ENCODE measurements at places on chromosomes 7 and 10. TPM values are rescaled to one million over a fixed set of nuclear protein-coding genes. Genes with fewer than 3 reads are reported as not detected.
A peak's percentile ranks its signal among the peaks of the same experiment; 100 is the strongest.

- peak overlapping the region; percentile 48 for H3K27ac ChIP-seq
- H3K27me3 ChIP-seq: no peaks in the 10 kb centered on the region
- H3K4me1 ChIP-seq: peaks cover 22% of the 10 kb centered on the region
- peaks cover 15% of the 10 kb centered on the region for H3K36me3 ChIP-seq
- peak overlapping the region; percentile 31 for H3K4me3 ChIP-seq
These were observed 208.9 kb downstream of the TAX1BP1 start for GRCh38 chr7:27948861-27949260.

DNA sequence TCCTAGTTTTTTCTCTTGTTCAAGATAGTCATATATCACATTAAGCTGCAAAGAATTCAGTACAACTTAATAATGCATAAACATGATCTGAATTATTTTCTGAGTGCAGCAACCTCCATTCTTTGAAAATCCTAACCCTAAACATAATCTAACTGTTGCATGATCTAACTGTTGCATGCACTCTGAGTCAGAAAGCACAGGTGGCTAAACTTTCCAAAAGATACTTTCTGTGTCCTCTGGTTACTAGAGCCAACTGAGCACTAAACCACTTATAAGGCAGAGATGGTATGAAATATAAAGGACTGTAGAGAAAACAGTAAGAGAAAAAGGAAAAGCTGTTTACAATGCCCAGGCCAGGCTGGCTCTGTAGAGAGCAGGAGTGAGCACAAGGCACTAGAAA is 23.0 kb upstream of the FAM133B start:
- H3K4me1 ChIP-seq: no peaks in the 10 kb centered on the region
- H3K4me3 ChIP-seq: no peak overlapping the region
- H3K36me3 ChIP-seq: no peaks in the 10 kb centered on the region
- H3K27ac ChIP-seq: no peak overlapping the region
- H3K27me3 ChIP-seq: no peaks in the 10 kb centered on the region

- no peaks in the 10 kb centered on the region for H3K36me3 ChIP-seq
- no peak overlapping the region for H3K27ac ChIP-seq
- no peak for DNase-seq
- H3K27me3 ChIP-seq: peaks cover 9% of the 10 kb centered on the region
- H3K4me3 ChIP-seq: no peak overlapping the region
These were observed 603.4 kb downstream of the KCNMA1 start for GRCh38 chr10:77034240-77034639.

DNA sequence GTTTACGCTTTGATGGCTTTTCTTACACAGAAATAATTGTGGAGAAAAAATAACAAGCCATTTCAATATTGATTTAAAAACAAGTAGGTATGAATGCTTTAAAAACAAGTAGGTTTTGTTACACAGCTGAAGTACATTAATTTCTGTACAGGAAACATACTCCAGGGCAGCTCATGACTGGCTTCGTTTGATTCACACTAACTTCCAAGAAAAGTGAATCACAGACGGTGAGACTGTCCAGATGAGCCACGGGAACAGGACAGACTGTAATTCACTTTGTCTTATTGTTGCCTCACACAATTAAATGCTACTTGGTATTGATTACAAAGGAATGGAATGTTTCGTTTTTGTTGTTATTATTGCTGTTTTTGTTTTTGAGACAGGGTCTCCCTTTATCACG is 26.6 kb upstream of the SNX10 start:
- DNase-seq: no peak
- peaks cover 6% of the 10 kb centered on the region for H3K36me3 ChIP-seq
- peaks cover 17% of the 10 kb centered on the region for H3K27me3 ChIP-seq
- H3K4me1 ChIP-seq: no peaks in the 10 kb centered on the region
- no peak overlapping the region for H3K27ac ChIP-seq
- no peak overlapping the region for H3K4me3 ChIP-seq

DNA sequence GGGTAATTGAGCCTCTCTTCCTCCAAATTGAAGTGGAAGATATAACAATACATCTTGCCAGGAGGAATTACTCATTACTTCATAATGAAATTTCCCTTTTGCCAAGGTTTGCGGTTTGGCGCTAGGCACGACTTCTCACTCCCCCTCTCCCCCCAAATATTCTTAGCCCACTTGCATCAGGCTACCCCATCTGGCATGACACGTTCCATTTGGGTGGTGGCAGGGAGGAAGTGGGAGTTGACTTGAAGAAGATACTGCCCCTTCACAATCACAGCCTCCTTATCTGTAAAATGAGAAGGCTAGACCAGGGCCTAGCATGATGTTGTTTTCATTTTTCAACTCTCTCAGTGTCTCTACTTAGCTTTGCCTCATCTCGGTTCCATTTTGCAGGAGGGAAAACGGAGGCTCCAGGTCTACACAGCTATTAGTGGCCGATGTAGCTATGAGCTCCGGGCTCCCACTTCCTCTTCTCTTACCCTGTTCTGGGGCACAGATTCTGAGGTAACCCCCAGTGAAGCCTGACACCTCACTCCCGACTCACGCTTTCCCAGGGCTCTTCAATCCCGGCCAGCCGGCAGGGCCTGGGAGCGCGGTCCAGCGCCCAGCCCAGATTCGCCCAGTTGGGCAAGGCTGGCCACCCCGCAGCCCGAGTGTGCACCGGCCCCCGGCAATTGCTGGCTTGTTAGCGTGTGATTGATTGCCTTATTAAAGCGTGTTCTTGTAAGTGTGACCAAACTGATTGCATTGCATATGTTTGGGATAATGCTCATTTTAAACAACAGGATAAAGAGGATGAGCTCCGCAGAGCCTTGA is 6.5 kb downstream of the EVX1 start:
- H3K27ac ChIP-seq: no peak overlapping the region
- DNase-seq: no peak
- peak overlapping the region; percentile 56 for H3K4me3 ChIP-seq
- peaks cover 33% of the 10 kb centered on the region for H3K4me1 ChIP-seq
- peaks cover 83% of the 10 kb centered on the region for H3K27me3 ChIP-seq

- H3K27me3 ChIP-seq: peaks cover 18% of the 10 kb centered on the region
- no peaks in the 10 kb centered on the region for H3K36me3 ChIP-seq
These were observed 64.6 kb upstream of the KCNMA1 start for GRCh38 chr10:77702166-77702565.

DNA sequence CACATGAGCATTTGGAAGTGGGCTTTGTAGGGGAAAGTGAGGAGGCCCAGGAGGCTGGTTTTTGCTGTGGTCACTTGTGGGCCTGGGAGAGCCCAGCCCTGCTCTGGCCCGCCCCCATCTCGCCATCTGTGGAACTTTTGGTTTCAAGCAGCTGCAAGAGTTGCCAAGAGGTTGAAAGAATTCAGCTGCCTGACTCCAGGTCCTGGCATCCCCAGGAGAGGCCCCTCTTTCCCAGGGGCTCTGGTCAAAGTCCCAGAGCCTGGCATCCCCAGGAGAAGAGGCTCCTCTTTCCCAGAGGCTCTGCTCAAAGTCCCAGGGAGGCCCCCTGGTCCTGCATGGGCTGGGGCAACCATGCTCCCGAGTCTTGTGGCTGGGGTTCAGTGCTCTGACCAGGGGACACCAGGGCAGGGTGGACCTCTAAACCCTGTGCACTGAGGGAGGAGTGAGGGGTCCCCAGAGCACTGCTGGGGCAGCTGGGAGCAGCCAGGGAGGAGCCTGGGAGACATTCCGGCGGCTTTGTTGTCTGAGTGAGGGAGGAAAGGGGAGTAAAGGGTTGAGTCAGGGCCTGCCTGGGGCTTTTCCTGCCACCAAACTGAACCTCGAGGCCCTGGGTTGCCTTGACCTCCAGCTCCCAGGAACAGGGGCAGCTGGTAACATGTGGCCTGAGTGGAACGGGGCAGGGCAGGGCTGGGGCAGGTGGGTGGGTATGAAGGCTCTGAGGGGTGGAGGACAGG is 27.7 kb upstream of the CSGALNACT2 start:
- no peak overlapping the region for H3K27ac ChIP-seq
- H3K36me3 ChIP-seq: no peaks in the 10 kb centered on the region
- H3K4me1 ChIP-seq: no peaks in the 10 kb centered on the region
- no peak for DNase-seq

GRCh38 chr10:12720217-12720981 is 281.1 kb downstream of the CCDC3 start:
- no peak for DNase-seq
- H3K4me1 ChIP-seq: peaks cover 14% of the 10 kb centered on the region
- no peaks in the 10 kb centered on the region for H3K27me3 ChIP-seq
- peaks cover 6% of the 10 kb centered on the region for H3K36me3 ChIP-seq

DNA sequence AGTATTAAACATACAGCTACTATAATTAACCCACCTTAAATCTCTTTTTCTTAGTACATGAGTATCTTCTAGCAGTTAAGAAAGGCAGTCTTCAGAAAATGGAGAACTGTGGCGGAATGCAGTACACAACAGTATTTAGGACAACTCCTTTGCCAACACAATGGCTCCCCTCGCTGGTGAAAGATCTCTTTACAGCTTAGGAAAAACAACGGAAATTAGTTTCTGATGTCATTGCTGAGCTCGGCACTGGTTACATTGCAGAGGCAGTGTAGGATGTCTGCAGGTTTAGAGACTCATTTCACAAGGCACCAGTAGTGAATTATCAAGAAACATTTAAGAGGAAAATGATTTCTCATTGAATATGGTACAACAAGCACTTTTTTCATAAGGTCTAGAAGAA is 43.4 kb downstream of the GLRX3 start:
- no peaks in the 10 kb centered on the region for H3K27me3 ChIP-seq
- H3K4me1 ChIP-seq: no peaks in the 10 kb centered on the region
- H3K36me3 ChIP-seq: peaks cover 25% of the 10 kb centered on the region

DNA sequence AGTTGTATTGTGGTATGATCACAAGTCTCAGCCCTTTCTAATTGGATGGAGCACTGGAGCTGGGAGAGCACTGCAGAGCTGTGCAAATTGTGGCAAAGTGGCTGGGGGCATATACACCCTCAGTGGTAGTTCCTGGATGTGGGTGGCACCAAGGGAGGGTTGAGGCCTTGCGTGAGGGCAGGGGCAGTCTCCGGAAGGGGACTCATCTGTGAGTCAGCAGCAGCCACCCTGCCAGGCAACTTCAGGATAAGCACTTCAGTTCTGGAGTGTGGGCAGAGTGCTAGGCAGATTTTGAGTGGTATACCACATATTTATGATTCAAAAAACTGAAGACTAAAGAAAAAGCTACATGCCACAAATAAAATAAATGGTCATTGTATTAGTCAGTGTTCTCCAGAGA is 210.5 kb downstream of the ETV1 start:
- H3K36me3 ChIP-seq: no peaks in the 10 kb centered on the region
- no peak for DNase-seq
- H3K4me3 ChIP-seq: no peak overlapping the region
- no peak overlapping the region for H3K27ac ChIP-seq
- H3K27me3 ChIP-seq: no peaks in the 10 kb centered on the region
- H3K4me1 ChIP-seq: no peaks in the 10 kb centered on the region

The PCLO gene
- not detected for polyA plus RNA-seq

The PDGFA gene
- polyA plus RNA-seq: 0.12 TPM

The MALRD1 gene
- not detected for polyA plus RNA-seq

The DRGX gene
- polyA plus RNA-seq: not detected

The NUTM2B gene
- not detected for polyA plus RNA-seq

The NUDCD3 gene
- polyA plus RNA-seq: 70.2 TPM

The KIAA1549 gene
- polyA plus RNA-seq: not detected

The FAM20C gene
- not detected for polyA plus RNA-seq

The COX19 gene
- polyA plus RNA-seq: 28.3 TPM

The C10orf62 gene
- not detected for polyA plus RNA-seq

The ASB15 gene
- 0.20 TPM for polyA plus RNA-seq

Data from naive B cell (primary cell).